ENCODE measurements at places on chromosomes 12 and 14. TPM values are rescaled to one million over a fixed set of nuclear protein-coding genes. Genes with fewer than 3 reads are reported as not detected.

GRCh38 chr14:55123101-55123500 is 6.0 kb upstream of the LGALS3 start:
- DNase-seq, result no peak
- no peaks in the 10 kb centered on the region for H3K36me3 ChIP-seq
- no peak overlapping the region for H3K27ac ChIP-seq
- no peak overlapping the region for H3K4me3 ChIP-seq
- no peaks in the 10 kb centered on the region for H3K27me3 ChIP-seq
- H3K4me1 ChIP-seq, result no peaks in the 10 kb centered on the region

DNA sequence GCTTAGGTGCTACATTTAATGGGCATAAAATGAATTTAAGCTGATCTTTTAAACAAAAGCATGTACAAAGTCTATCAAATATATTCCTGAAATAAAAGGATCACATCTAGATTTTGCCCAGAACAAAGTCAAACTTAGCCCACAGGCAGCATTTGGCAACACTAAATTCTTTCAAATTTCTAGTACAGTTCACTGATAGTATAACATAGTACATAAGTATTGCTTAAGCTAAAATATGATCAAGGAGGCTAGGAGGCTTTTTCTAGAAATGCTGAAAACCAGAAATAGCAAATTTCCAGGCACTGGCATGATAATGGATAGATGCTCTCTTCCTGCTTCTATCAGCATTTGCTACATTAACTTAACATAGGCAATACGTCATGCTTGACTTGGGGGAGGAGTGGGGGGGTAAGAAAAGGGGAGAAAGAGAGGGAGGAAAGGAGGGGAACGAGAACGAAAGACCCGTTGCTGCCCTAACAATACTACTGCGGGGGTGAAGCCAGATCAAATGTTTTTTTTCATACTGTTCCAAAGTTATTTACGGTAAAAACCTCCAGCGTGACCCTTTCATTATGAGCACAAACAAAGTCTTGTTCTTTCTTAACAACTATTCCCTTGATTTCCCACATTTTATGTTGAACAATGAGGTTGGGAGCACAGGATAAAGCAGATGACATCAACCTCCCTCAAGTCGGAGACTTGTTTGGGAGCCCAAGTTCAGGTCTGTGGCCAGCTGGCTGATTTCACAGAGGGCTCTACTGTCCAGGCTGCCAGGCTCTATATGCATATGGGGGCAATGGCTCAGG is 10.6 kb downstream of the TMED10 start:
- DNase-seq, result no peak
- H3K4me3 ChIP-seq, result no peak overlapping the region
- H3K27ac ChIP-seq, result peak overlapping the region; percentile 39
- H3K4me1 ChIP-seq, result no peaks in the 10 kb centered on the region
- H3K27me3 ChIP-seq, result no peaks in the 10 kb centered on the region
- H3K36me3 ChIP-seq, result no peaks in the 10 kb centered on the region

GRCh38 chr12:125395583-125396215 is 330.5 kb downstream of the AACS start:
- H3K36me3 ChIP-seq, result no peaks in the 10 kb centered on the region
- H3K27ac ChIP-seq, result no peak overlapping the region
- no peak overlapping the region for H3K4me3 ChIP-seq
- no peaks in the 10 kb centered on the region for H3K4me1 ChIP-seq
- no peak for DNase-seq

DNA sequence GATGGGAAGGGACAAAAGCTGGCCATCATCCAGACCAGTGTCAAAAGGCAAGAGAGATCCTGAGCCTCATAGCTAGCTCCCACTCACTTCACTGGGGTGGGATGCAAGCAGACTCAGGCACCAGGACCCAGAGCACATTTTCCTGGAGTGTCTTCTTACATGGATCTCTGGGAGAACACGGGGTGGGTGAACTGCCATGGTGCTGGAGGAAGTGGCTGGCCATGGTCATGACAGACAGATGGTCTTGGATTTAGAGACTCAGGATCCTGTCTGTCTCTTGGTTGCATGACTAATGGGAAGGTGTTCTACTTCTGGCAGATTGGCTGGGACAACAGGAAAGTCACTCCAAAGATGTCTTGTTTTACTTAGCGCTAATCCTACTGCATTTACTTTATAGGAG is 311.5 kb downstream of the ATP23 start:
- no peaks in the 10 kb centered on the region for H3K4me1 ChIP-seq
- H3K27me3 ChIP-seq, result no peaks in the 10 kb centered on the region
- H3K4me3 ChIP-seq, result no peak overlapping the region
- H3K36me3 ChIP-seq, result no peaks in the 10 kb centered on the region
- DNase-seq, result no peak

- H3K36me3 ChIP-seq, result no peaks in the 10 kb centered on the region
- H3K27me3 ChIP-seq, result no peaks in the 10 kb centered on the region
- H3K4me1 ChIP-seq, result no peaks in the 10 kb centered on the region
- no peak overlapping the region for H3K4me3 ChIP-seq
- no peak overlapping the region for H3K27ac ChIP-seq
- no peak for DNase-seq
Observed at GRCh38 chr12:33476058-33476457, 36.4 kb upstream of the SYT10 start.

Gene NKX2-8
- total RNA-seq, result not detected

Gene HOXC9
- 9.0 TPM for total RNA-seq

Data from aorta (tissue), 5 donors.